ENCODE measurements at places on chromosomes 16 and 17.

DNA sequence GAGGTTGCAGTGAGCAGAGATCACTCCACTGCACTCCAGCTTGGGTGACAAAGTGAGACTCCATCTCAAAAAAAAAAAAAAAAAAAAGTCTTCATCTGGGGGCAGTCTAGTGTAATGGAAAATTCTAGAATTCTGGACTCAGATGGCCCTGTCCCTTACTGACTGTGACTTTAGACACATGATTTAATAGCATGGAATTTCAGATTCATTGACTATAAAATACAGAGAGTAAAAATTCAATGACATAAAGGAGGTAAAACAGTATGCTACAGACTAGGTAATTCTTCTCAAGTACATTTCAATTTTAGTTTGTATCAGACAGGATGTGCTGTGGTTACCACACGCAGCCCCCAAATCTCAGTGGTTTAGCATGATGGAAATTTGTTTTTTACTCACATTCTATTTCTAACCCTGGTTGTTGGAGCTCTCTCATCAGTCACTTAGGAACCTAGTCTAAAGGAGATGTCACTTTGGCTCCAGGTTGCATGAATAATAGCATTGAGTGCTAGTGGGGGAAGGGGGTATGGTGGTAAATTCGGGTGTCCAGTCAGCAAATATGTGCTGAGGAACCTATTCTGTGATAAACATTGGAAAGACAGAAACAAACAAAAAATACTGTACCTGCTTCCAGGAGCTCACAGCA lies 444.0 kb downstream of the XYLT1 start:
- DNase-seq: no peak

- no peak for DNase-seq
Observed at GRCh38 chr16:46713634-46714033, 24.2 kb downstream of the ORC6 start.

DNA sequence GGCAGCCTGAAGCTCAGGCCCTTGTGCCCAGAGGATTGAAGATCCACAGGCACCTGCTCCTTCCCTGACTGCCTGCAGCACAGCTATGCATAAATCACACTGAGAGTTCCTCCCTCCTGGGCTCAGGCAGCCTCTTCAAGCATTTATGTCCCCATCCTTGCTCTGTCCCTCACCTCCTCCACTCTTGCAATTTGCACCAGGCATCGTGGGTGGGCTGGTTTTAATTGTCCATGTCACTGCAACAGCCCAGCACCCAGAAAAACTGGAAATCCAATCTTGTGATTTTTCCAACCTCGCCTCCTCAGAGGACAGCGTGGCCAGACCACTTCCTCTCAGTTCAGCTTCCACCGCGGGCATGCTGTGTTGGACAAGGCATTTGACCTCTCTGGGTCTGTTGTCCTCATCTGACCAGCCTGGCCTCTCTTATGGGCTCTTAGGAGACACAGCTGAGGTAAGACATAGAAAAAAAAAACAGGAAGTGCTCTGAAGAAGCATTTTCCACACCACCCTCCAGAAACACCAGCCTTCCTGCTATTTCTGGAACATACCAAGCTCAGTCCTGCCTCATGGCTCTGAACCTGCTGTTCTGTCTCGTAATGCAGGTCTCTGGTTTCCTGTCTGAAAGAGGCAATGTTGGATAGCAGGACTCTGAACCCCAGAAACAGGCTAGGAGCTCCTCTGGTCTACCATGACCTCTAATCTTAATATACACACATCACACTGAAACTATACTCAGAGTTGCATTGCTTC lies 8.3 kb downstream of the TMEM114 start:
- no peak for DNase-seq

DNA sequence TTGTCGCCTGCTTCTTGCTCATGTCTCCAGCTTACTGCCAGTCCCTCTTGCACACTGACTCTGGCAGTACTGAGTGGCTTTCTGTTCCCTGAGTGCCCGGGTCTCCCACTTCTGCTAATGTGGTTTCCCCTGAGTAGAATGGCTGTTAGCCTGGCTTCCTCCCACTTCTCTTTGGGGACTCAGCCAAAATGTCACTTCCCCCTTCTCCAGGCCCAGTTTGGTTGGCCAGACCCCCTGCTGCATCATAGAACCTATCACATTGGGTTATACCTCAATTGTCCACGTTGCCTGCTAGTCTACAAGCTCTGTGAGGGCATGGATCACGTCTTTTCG lies 304.4 kb downstream of the HS3ST3B1 start:
- no peak for DNase-seq

GRCh38 chr17:1002412-1002753 lies 5.5 kb downstream of the TIMM22 start:
- no peak for DNase-seq

DNA sequence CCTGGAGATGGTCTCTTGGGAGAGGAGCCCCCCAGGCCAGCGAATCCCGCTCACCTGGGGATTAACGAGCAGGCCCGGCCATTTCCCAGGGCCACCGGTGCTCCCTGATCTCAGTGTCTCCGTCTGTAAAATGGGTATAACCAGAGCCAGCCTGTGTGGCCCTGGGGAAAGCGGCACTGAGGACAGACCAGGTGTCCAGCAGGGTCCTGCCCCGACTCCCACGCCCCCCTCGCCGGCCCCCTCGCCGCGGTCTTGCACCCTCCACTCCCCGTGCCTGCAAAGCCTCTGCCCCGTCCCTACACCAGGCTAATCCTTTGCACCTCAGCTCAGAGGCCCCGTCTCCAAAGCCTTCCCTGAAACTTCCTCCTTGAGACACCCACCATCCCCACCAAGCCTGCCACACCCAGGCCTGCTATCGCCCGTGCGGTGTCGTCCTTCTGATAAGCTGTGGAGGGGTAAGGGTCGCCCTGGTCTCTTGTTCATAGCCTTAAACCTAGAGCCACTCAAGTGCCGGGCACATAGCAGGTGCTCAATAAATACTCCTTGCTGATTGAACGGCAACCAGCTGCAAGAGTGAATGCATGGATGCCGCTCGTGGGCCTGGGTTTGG lies 259.1 kb downstream of the C16orf95 start:
- no peak for DNase-seq

DNA sequence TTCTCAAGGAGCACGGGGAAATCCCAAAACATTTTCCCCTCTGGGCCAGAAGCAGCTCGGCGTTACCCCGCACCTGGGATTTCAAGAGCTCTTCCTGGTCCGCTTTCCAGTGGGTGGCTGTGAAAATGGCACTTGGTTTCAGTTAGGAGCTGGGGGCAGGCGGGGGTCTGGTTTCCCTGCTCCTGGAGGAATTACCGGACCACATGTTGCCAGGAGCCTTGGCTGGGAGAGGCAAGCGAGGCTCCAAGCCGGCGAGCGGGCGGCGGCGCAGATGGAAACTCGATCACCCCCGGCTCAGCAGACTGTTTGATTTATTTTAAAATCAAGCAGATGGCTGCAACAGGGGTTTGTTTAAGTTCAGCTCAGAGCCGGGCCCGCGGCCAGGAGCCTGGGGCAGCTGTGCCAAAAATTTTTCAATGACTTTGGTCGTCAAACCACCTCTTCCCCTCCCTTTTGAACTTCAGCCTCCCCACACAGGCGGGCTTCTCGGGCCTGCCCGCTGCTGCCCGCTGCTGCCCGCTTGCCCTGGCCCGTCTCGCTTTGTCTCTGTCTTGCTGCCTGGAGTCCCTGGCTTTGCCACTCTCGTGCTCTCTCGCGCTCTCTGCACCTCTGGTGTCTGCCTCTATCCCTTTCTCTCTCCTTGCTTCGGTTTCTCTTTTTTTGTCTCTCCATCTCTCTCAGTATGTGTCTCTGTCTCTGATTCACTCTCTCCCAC lies 108.0 kb upstream of the CIBAR2 start:
- peak; percentile 79 for DNase-seq

- DNase-seq: no peak
Observed at GRCh38 chr16:77328274-77328673, 106.6 kb downstream of the ADAMTS18 start.

DNA sequence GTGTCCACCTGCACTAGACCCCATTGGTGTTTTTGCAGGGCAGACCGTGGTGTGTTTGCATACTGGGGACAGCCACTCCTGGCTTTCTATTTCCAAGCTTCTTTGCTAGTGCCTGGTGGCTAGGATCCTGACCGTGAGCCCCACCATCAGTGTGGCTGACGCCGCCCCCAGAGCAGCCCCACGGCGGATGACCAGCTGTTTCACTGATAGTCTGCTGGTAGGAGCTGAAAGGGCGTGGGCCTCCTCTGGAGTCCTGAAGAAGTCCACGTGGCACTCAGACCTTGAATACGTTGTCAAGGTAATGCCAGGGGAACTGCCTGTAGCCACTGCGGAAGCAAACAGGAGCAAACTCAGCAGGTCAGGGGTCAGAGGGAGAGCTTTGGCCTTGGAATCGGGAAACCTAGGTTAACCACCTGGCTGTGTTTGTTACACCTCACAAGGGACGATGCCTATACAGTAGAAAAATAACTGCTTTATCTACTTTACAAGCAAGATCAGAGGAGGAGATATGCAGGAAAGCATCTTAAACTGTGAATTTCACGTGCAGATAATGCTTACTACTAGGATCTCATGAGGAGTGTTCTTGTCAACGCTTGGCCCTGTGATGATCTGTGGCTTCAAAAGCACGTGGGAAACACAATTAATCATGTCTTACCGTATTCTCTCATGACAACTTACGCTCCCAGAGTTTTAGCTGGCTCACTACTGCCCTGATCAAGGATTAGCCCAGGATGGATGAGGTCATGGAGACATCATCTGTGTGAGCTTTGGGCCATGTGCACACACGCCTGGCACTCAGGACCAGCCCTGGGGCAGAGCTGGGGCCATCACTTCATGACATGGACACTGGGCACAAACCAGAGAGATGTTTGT lies 30.3 kb downstream of the ALDH3A2 start:
- DNase-seq: no peak

DNA sequence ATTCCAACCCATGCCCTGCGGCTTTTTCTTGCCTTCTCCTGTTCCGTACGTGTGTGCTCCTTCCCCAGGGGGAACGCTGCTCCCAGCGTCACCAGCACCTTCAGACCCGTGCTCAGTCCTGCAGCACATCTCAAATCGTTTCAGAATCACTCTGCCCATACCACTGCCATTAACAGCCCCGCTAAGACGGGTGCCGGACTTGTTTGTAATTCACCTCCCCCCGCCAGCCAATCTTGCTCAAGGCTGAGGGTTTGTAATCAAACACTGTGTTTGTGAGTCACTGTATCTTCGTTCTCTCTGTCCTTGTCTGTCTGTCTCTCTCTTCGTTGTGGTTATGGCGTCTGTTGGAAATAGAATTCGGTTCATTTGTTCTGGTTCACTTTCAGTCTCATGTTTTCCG lies 17.3 kb downstream of the CARD14 start:
- DNase-seq: no peak

Measured in mesothelial cell of epicardium (in vitro differentiated cells).